Fibroblast of gingiva (primary cell): ENCODE measurements at places on chromosomes 11 and 22.

- DNase-seq, result no peak
Measured at GRCh38 chr11:75498556-75499255, 27.0 kb downstream of the GDPD5 start.

- DNase-seq, result no peak
Measured at GRCh38 chr11:45605051-45605450, 60.4 kb downstream of the CHST1 start.

DNA sequence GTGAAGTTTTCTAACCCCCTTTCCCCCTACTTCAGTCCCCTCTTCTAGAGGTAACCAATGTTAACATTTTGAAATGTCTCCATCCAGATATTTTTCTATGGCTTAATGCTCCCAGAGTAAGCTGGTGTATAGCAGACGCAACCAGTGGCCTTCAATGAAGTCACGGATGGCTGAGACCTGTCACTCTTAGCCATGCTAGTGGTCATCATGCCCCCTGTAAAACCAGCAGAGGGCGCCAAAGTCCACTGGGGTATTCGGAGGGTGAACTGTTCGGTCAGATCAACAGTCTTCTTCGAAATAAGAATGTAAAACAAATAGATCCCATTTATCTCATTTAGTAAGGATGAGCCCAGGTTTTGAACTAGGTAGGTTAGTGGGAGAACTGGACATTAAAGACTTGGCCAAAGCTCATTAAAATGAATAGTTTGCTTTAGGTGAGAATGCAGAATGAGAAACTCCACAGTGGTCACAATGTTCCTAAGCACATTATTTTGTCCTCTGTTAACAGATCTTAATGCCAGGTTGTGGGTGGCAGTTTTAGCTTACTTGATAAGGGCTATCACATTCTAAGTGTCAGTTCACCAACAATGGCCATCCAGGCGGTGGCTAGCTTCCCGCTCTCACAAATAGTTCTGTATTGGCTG lies 8.6 kb upstream of the MMP8 start:
- DNase-seq, result no peak

DNA sequence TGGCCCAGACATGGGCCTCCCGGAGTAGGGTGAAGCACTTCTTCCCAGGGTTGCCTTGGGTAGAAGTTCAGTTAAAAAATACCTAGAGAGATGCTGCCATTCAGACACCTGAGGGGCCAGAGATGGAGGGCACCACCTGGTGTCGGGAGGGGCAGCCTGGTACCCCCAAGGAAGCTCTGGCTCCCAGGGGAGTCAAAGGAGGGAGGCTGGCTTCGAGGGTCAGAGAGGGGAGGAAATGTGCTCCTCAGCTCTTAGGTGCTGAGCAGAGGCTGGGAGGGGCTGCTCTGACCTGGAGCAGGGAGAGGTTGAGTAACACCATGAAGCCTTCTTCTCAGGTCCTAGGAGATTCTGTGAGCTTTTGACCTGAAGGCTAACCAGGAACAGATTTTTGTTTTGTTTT lies 1.1 kb downstream of the USP35 start:
- no peak for DNase-seq

GRCh38 chr11:102272047-102272824 lies 45.0 kb upstream of the BIRC3 start:
- DNase-seq, result no peak

DNA sequence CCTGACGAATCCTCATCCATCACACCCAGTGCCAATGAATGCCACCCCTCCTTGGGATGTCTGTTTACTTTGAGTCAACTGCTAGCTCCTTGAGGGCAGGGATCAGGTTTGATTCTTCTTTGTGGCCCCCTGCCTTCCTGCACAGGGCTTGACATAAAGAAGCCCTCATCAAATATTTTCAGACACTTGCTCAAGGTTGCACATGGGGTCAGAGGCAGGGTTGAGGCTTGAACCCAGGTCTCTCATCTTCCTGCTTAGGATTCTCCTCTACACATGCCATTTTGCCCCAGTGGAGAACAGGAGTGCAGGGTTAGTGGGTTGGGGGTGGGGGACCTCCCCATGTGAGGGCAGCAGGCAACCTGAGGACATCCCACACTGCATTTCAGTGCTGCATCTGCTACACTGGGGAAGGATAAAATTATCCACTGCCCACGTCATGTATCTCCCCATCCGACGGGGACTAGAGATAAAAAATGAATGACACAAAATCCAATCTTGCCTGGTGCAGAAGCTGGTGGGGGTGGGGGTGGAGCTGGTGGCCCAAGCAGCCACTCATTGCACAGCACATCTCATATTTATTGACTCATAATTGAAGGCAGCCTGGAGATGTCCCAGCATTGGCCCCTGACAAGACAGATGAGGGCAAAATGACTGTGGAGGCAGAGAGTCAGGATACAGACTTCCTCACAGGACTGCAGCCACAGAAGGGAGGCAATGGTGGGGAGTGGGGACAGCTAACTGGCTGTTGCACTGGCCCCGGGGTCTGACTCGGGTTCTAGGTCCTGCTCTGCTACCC lies 41.3 kb downstream of the NEU3 start:
- DNase-seq, result no peak
